ENCODE measurements at places on chromosomes 1 and 21. TPM values are rescaled to one million over a fixed set of nuclear protein-coding genes. Genes with fewer than 3 reads are reported as not detected.

Gene CELA2A
- not detected for polyA plus RNA-seq

Gene CGN
- 1.5 TPM for polyA plus RNA-seq

Gene SPATA45
- polyA plus RNA-seq, result 1.7 TPM

Gene APOBEC4
- not detected for polyA plus RNA-seq

Gene PCBP3
- 0.54 TPM for polyA plus RNA-seq

Gene NMNAT2
- polyA plus RNA-seq, result 26.8 TPM

Gene MYCBP
- 58.1 TPM for polyA plus RNA-seq

Gene MX2
- not detected for polyA plus RNA-seq

Gene MECR
- polyA plus RNA-seq, result 34.1 TPM

Gene TCHHL1
- not detected for polyA plus RNA-seq

Gene TDRD5
- not detected for polyA plus RNA-seq

Gene TPR
- 57.6 TPM for polyA plus RNA-seq

Gene SNX7
- polyA plus RNA-seq, result 8.0 TPM

Gene DMRTA2
- polyA plus RNA-seq, result not detected

Gene DISP3
- not detected for polyA plus RNA-seq

Gene ADAMTS4
- 0.13 TPM for polyA plus RNA-seq

Gene ACP6
- 2.5 TPM for polyA plus RNA-seq

Gene LCE2A
- not detected for polyA plus RNA-seq

Gene NTNG1
- polyA plus RNA-seq, result 9.0 TPM
